HepG2 (cell line): ENCODE measurements at places on chromosomes 1 and 21.

DNA sequence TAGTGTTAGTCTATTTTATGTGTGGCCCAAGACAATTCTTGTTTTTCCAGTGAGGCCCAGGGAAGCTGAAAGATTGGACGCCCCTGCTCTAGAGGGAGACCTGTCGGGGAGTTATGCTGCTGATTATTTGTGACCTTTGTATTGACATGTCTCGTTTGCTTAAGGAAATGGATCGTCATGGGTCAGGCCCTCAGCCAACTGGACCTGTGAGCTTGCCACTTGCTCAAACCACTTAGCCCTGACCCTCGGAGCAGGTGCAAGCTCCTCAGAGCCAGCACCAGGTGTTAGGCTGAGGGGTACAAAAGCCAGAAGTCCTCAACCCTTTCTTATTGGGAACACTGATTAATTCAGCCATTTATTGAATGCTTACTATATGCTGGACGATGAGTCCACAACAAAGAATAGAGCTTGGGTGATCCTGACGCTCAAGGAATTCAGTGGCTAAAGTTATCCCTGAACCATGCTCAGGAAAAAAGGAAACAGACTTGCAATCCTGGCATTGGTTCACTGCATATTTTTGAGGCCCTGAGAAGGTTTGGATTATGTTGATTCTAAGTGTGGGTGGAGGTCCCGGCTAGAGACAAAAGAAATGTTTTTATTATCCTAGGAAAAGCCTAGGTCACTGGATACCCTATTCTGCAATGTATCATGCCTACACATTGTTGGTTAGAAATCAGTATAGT lies 19.0 kb downstream of the TGFB2 start:
- DNase-seq = peak; percentile 40

GRCh38 chr1:40980453-40981121 lies 1.1 kb downstream of the CTPS1 start:
- DNase-seq = no peak

- DNase-seq = no peak
Observed at GRCh38 chr1:17207540-17207939, 2.6 kb downstream of the PADI1 start.

DNA sequence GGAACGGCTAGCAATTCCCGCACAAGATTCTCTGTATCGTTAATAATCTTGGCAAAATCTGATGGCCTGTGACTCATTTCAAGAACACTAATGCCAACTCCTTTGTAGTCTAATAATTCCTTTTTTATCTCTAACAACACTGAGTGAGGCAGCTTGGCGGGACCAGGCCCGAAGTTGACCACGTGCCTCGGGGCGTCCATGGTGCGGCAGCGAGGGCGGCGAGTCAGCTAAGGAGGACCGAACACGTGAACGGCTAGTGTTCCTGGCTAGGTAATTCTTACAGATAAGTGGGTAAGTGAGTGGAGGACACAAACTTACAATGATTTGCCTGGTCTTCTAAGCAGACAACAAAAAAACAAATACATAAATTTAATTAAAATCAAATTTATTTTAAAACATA lies 49.3 kb upstream of the ADGRL4 start:
- no peak for DNase-seq

- DNase-seq = no peak
Observed at GRCh38 chr21:42836402-42836666, 43.0 kb downstream of the WDR4 start.

DNA sequence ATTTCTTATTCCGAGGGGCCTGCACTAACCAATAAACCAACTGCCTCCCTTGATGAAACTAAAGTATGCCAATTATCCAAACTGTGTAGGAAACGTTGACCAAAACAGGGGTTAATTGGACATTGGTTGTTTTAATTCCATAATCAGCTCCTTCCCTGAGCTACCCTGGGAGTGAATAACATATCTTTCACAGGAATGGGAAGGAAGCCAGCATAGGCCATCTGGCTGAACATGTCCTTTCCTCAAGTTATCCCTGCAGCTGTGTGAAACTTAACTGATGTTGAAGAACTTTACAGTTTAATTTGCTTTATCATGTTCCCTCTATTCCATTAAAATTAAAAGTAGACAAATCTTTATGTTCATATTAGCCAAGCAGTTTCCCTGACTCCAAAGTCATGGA lies 75.4 kb downstream of the NRIP1 start:
- no peak for DNase-seq

GRCh38 chr1:57883642-57883995 lies 459.8 kb upstream of the DAB1 start:
- DNase-seq = no peak

GRCh38 chr1:46301406-46301807 lies 2.0 kb downstream of the LRRC41 start:
- DNase-seq = no peak

DNA sequence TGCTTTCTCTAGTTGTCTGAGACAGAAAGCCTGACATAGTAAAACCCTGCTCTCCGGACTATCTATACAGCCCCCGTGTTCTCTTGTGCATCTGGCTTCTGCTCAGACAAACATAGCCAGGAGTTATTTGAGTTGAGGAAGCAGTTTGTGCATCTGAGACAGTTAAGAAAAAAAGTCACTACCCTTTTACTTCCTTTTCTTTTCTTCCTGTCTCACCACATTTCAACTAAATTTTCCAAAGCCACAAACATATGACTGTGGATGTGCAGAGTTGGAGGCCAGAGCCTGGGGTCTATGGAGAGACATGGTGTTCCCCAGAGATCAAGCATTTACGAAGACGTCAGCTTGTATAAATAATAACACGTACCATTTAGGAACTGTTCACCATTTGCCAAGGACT lies 158.5 kb upstream of the FGGY start:
- DNase-seq = no peak

GRCh38 chr21:41752231-41752681 lies 14.6 kb downstream of the RIPK4 start:
- DNase-seq = no peak

DNA sequence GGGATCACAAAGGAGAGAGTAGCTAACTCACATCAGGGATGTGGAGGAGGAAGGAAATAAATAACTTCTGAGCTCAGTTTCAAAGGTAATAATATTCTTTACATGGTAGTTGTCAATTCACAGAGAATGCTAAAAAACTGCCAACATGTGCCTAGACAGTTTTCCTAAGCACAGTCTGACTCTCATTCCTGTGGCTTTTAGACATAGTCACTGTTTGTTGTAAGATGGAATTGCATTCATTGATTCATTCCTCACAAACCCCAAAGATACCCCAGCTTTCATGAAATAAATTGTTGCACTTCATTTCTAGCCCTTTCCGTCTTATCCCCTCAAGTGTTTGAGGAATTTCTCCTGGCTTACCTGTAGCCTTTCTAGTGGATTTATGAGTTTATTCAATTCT lies 263.9 kb downstream of the NTNG1 start:
- no peak for DNase-seq

DNA sequence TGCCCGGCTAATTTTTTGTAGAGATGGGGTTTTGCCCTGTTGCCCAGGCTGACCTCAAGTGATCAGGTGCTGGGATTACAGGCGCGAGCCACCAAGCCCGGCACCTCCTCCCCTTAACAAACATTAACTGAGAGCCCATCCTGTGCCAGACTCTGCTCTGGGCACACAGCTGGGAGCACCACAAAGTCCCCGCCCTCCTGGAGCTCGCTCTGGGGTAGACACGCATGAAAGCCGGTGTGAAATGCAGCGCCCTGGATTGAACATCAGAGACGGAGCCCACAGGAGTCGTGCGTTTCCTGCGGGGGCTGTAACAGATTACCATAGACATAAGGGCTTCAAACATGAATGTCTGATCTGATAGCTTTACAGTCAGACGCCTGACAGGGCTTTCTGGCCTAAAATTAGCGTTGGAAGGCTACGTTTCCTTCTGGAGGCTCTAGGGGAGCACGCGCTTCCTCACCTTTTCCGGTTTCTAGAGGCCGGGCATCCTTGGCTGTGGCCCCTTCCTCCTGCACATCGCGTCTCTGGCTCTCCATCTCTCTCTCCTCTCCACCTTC lies 14.3 kb downstream of the SLC27A3 start:
- no peak for DNase-seq

- DNase-seq = peak; percentile 89
Observed at GRCh38 chr1:83741348-83741747, 257.6 kb downstream of the TTLL7 start.

GRCh38 chr1:175254190-175254589 lies 61.6 kb upstream of the KIAA0040 start:
- no peak for DNase-seq

DNA sequence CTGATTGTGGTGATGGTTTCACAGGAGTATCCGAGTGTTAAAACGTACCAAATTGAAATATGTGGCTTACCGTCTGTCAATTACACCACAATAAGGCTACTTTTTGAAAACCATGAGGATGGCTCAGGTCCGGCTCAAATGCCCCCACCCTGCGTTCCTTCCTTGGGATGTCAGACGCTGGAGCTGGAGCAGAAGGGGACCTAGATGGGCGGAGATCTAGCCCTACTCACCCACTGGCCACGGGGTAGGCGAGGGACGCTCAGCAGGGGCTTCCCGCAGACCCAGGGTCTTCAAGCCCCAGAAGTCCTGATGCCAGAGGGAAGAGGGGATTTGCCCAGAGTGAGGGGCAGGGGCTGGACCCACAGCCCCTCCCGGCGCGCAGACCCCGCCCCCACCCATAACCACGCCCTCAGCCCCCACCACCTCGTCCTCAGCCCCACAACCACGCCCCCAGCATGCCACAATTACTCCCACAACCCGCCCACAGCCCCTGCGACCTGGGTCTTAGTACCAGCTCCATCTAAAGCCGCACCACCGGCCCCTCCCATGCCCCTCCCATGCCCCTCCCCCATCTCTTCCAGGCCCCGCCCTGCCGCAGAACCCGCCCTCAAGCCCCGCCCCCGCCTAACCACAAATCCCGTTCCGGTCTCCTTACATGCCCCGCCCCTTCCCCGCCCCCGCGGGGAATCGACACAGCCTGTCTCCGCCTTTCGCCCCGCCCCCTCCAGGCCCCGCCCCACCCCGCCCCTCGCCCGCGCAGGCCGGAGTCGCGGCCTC lies at the start of gene LRRC3:
Gene LRRC3, plus strand, starts transcription at position 764 of the 777 bp plus-strand sequence. CDS start 1,135 bp downstream, outside the sequence.
- DNase-seq = peak; percentile 82

DNA sequence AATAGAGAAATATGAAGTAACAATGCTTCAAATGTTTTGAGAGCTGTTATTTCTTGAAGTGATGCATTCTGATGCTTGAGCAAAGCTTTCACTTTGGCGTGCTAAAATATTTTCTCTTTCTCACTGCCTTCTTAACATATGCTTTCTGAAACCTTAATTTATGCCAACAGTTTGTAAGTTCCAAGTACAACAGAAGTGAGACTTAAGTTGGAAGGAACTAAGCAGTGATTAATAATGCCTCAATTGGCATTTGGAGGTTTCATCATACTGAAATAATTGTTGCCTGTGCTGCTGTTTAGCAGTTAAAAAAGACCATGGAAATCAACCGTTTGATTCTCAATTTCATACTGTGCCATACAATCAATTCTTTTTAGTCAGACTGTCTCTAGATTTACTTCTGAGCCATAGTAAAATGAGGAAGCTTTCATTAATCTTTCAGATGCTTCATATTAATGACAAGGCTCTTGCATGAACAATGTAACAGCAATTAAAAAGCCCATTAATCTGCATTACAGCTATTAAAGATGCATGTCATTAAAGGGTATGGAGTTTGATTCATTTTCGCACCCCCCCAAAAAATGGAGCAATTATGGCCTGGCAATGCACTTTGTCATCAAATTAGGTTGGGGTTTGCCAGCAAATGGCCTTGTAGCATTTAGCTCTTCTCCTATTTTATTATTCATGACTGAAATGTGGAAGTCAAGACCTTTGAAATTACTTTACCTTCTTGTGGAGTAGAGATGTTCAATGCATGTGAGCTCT lies 375.3 kb downstream of the USH2A start:
- no peak for DNase-seq
